Effector memory CD8-positive, alpha-beta T cell (primary cell): ENCODE measurements at places on chromosomes 12 and 14.

GRCh38 chr12:53443955-53444354, 2.4 kb downstream of the PRR13 start:
- no peak for DNase-seq

GRCh38 chr14:52031781-52032180, 37.1 kb downstream of the NID2 start:
- no peak for DNase-seq

DNA sequence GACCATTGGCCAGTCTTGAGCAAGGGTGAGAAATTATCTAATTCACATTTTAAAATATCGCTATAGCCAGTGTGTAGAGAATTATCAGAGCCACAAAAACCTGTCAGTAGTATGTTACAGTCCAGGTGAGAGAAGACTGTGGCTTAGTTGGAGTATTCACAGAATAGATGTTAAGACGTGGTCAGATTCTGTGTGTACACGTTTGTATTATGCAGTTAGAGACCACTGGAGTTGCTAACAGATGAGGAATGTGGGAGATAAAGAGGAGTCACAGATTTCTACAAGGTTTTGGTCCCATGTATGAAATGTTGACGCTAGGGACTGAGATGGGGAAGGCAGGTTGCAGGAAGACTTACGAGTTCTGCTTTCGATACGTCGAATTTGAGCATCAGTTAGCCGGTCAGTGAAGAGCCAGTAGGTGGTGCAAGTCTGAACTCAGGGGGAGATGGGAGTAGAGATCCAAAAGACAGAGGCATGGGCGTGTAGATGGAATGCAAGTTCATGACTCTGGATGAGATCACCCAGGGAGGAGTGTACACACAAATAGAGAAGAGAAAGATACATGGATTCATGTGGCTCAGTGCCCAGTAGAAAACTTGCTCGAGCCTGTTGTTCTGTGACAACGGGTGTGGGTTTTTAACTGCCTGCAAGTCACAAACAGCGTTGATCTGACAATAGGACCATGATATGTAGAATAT, 114.8 kb upstream of the FLRT2 start:
- DNase-seq = no peak

- DNase-seq = no peak
Observed at GRCh38 chr12:98799822-98800221, 154.7 kb downstream of the APAF1 start.
